Activated effector memory CD4-positive, alpha-beta T cell treated with anti-CD3 and anti-CD28 coated beads, Interleukin-2, amount 50 U/mL, for 16 hours (primary cell): ENCODE measurements at places on chromosomes 16 and 17.

DNA sequence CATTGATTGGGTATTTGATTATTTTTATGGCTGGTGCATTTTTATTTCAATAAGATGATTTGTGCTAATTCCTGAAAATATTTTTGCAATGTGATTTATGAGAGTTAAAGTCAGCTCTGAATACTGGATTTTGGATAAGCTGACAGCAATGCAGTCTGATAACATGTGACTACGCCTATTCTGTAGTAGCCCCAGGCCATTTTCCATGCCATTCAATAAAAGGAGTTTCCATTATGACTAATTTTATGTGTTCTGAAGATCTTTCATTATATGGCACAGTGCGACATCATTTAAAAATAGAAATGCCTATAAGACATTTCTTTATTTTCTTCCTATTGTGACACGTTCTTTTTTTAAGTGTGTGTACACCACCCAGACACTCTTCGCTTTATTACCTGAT is 46.3 kb downstream of the KCNJ2 start:
- no peak for DNase-seq

DNA sequence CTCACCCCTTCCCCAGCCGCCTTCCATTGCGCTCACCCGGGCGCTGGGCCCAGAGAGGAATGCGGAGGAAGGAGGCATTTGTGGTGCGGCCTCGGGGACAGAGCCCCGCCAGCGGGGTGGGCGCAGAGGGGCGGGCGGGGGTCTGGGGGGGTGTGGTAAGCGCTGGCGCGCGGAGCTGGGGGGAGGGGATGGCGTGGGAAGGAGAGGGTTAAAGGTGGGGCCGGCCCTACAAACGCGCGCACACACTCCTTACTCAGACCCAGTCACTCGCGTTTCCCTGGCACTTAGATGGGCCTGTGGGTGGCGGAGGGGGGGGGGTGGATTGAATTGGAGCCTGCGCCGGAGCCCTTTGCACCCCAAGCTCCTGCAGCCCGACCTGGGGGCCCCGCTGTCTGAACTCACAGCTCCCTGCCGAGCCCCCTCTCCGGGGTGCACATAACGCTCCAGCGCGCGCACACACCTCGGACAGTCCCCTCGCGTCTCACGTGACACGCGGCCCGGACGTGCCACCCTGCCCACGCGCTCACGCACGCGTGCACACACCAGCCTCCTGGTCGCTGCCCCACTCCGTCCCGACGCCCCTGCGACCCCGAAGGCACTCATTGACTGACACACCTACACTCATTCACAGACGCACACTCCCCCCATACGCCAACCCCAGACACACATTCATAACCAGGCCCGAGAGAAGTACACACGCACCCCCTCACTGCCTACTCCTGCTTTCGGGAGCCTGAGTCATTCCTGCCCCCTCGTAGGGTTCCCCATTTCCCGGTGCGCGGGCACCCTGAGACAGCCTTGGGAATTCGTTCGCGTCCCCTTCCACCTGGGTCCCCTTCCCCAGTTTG is 844 bp downstream of the TBKBP1 start:
- DNase-seq: peak; percentile 84

DNA sequence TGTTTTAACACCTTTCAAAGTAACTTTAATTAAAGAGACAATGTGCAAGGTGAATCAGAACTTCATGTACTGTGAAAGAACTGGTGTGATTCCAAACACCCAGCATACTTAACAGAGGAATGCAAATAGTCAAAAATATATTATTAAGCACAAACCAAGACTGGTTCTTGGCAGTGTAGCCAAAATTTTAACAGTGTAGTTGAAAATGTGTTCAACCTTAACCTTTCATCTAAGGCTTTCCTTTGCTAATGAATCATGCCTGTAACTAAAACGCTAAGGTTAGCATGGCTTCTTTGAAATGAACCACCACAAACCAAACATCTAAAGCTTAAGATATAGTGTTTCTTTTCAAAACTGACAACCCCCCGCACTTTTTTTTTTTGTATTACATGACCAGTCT is 146.3 kb upstream of the AXIN2 start:
- no peak for DNase-seq

GRCh38 chr16:23896832-23897821 is 61.3 kb downstream of the PRKCB start:
- DNase-seq: no peak

- no peak for DNase-seq
Observed at GRCh38 chr17:64269687-64270649, 6.9 kb upstream of the TEX2 start.

- DNase-seq: no peak
Observed at GRCh38 chr17:14351493-14351892, 50.6 kb downstream of the HS3ST3B1 start.
